ENCODE measurements at places on chromosomes 2 and 18.

DNA sequence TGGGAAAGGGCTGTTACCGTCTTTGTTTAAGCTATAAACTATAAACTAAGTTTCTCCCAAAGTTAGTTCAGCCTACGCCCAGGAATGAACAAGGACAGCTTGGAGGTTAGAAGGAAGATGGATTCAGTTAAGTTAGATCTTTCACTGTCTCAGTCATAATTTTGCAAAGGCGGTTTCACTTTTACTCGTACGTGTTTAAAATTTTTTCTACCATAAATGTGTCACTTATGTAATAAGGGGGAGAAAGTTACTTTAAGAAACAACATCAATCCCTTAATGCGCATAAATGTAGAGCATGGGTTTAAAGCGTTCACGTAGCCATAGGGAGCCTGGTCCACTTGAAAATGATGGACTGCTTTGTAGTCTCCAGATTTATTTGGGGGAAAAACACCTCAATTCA lies 71.3 kb downstream of the SNORC start:
- no peak for DNase-seq

DNA sequence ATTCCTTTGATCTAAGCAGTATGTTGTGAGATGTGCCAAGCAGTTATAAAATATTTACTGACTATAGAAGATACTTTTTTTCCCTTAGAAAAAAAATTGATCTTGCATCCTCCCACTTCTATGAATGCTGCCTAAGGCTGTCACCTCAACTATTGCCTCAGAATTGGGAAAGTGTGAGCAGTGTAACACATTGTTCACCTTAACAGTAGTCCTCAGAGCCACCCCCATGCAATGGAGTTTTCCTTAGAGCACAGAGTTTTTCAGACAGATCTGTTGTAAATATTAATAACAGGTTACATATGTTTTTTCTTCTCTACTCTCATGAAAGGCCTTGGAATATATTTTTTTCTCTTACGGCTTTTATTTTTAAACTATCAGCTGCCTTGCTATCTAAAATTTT lies 607.3 kb downstream of the STK39 start:
- DNase-seq: no peak

DNA sequence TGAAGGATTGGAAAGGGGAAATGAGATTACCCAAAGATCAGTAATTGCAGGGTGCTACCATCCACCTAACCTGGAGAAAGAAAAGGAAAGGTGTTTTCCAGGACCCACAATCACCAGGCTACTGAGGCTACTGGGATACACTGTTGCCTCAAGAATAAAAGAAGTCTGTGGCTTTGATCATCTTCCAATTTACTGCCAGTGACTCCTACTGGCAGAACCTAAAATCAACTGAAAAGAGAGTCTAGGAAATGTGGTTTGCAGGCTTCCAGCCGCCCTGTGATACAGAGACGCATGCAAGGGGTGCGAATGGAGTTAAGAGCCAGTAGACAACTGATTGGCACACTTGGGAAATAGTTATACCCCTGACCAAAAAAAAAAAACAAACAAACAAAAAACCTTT lies 16.6 kb upstream of the TTL start:
- no peak for DNase-seq

DNA sequence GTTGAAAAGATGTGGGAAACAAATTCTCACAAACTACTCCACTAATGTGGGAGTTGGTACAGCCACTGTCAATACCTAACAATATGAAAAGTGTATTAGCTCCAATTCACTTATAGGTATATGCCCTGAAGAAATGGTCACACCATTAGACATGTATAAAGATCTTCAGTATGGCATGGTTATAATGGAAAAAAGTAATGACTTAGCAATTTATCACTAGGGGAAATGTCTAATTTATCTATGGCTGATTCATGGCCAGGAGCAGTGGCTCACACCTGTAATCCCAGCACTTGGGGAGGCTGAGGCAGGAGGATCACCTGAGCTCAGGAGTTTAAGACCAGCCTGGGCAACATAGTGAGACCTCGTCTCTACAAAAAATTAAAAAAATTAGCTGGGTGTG lies 52.5 kb downstream of the UGP2 start:
- DNase-seq: no peak

DNA sequence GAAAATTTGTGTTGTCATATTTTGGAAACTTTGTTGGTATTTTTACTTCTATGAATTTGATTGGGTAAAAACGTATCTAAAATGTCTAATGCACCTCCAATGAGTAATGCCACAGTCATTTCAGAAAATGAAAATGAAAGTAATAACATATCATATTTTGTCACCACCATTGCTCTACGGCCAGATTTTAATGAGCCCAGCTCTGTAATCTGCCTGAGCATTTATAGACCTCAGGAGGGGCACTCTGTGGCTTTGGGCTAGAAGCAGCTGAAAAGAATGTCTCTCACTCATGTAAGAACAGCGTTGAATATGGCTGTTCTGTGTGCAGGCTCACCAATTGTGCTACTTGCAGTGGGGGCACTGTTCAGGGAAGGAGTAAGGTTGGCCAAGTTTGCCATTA lies 32.7 kb upstream of the ABCA12 start:
- DNase-seq: no peak

DNA sequence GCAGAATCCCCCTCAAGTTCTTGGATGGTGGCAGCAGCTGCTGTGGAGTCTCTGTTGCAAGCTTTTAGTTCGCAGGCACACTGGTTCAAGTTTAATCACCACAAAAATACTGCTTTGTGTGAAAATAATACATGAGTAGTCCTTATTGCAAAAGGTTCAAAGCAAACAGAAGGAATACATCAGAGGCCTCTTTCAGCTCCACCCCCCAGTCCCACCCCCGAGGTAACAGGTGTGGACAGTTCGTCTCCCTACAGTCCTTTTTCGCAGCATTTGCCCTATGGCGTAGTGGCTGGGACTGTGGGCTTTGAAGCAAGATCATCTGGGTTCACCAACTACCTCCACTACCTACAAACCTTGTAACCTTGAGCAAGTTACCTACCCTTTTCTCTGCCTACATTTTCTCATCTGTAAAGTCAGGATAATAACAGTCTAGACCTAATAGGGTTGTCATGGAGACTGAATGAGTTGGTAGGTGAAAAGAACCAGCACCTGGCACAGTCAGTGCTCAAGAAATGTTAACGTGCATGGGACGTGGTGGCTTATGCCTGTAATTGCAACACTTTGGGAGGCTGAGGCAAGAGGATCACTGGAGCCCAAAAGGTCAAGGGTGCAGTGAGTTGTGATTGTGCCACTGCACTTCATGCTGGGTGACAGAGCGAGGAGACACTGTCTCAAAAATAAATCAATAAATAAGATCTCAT lies 61.7 kb downstream of the TCF7L1 start:
- DNase-seq: no peak

GRCh38 chr2:47211497-47212011 lies 56.4 kb upstream of the STPG4 start:
- no peak for DNase-seq

DNA sequence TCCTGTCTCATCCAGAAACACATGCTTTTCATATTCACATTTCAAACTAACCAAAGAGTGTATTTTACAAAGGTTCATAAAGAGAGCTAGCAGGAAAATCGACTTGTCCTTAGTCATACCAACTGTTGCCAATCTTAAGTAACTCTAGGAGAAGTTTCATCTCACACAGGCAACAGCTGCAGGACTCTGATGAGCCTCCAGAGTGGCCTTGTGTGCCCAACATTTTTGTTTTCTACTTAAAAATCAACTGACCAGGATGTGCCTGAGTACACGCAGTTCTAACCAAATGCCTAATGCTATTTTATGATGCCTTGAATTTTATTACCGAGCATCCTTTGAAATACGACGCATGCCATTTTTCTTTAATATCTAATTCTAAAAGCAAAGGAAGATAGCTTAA lies 595.9 kb upstream of the LRRTM4 start:
- DNase-seq: no peak

GRCh38 chr18:55139307-55139706 lies 180.0 kb upstream of the CCDC68 start:
- no peak for DNase-seq

DNA sequence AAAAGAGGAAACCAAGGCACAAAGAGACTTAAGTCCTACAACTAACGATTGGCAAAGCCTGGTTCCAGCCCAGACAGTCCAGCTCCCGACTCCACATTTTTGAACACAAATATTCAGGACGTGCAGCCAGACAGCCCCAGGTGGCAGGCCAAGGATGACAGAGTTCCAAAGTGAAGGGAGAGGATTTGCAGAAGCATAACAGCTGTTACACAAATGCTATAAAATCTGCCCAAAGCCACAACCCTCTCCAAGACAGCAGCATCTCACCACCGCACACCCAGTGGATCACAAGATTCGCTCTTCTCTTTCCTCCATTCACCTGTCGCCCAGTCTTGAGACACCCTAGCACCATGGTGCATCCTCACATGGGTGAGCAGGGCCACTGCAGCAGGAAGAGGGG lies 227.1 kb upstream of the ID2 start:
- no peak for DNase-seq

- DNase-seq: no peak
Measured at GRCh38 chr2:96470636-96471035, 34.5 kb downstream of the NEURL3 start.

GRCh38 chr2:239551206-239551605 lies 150.4 kb upstream of the HDAC4 start:
- no peak for DNase-seq

- no peak for DNase-seq
Measured at GRCh38 chr18:67290421-67290820, 226.1 kb downstream of the DSEL start.

- DNase-seq: no peak
Measured at GRCh38 chr2:26325851-26326250, 20.1 kb upstream of the SELENOI start.

DNA sequence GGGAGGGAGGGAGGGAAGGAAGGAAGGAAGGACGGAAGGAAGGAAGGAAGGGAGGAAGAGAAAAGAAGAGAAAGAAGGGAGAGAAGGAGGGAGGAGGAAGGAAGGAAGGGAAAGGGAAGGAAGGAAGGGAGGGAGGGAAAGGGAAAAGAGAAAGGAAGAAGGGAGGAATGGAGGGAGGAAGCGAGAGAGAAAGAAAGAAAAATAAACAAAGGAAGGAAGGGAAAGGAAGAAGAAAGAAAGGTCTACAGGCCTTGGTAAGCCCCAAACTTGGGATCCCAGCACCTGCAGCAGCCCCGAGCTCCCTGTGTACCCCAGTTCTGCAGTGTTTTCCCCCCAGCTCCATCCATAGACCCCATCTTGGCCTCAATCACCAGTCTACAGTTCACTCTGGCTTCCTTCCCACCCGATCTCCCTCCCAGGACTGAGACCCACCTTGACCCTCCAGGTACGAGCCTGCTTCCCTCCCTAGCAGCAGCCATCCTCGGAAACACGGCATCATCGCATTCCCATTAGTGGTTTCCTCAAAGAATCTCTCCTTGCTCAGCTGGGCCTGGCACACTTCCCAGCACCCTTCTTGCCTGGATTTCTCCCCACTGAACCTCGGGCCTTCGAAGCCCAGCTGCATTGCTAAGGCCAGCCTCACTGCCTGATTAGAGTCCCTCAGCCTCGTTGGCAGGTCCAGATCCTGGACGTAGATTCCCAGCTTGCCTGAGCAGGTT lies 46.1 kb upstream of the SH3BP4 start:
- peak; percentile 11 for DNase-seq

GRCh38 chr2:75564026-75564688 lies 3.4 kb upstream of the EVA1A start:
- DNase-seq: no peak

GRCh38 chr2:145460112-145460511 lies 940.2 kb upstream of the ZEB2 start:
- DNase-seq: no peak

GRCh38 chr2:132632000-132632649 lies 37.9 kb downstream of the LYPD1 start:
- DNase-seq: no peak

DNA sequence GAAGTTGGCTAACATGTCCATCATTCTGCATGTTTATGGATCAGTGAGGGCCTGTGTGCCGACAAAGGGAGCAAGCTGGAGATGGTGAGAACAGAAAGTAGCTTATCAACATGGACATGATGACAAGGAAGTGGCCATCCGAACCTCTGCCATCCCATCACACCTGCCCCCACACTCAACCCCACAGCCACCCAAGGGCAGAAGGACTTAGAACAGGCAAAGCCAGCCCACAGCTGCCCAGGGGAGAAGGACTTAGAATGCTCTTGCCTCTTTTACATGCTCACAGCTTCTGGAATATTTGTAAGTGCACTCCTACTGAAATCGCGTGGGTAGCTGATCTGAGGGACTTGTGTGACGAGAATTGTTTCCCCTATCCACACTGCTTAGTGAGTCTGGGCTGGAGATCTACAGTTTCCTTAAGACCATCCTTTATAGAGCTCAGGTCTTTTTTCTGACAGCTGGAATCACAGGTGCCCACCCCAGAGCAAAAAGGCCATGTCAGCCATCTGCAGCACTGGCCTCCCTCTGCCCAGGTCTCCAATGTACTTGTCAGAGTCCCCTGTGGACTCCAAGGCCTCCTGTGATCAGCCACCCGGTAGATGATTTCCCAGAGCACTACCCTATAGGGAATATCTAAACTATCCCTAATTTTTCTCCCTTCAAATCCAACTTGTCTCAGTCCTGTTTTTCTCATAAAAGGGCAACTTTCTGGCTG lies 154.1 kb downstream of the SMAD7 start:
- DNase-seq: no peak

- no peak for DNase-seq
Measured at GRCh38 chr2:10303181-10303693, 533 bp downstream of the HPCAL1 start.

DNA sequence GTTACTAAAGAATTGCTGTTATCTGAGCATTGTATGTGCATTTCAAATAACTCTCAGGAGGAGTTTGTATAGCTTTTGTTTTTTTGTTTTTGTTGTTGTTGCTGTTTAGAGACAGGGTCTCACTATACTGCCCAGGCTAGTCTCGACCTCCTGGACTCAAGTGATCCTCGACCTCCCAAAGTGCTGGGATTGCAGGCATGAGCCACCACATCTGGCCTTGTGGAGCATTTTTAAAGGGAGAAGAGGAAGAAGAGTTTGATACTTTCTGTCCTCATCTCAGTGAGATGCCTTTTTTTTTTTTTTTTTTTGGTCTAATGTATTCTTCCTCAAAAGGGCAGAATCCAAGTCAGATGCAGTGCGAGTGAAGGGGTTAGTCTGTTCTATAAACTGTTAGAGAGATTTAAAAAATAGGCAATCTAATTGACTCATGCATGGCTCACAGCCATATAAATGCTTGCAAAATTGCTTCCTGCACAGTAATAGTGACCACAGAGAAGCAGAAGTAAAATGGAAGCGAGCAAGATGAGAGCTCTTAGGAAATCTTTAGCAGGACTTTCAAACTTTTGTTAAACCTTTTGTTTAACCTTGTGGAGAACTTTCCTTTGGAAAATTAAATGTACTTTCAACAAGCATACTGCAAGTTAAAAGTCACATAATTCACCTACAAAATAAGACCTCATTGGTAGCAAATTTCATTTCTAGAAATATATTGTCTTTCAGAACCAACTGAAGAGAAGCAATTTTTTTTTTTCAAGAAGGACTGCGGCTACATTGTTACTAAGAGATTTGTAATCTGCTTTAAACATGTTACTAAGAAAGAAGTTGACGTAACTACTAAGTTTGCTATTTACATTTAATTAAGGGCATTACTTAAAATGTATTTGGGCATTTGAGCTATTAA lies 52.3 kb upstream of the ROCK1 start:
- DNase-seq: peak; percentile 18

Data from kidney glomerular epithelial cell (primary cell).